ENCODE measurements at places on chromosomes 1 and 21. TPM values are rescaled to one million over a fixed set of nuclear protein-coding genes. Genes with fewer than 3 reads are reported as not detected.

- H3K36me3 ChIP-seq = no peaks in the 10 kb centered on the region
- no peaks in the 10 kb centered on the region for H3K4me1 ChIP-seq
- H3K27ac ChIP-seq = no peak overlapping the region
- no peak overlapping the region for H3K4me3 ChIP-seq
Observed at GRCh38 chr1:15043934-15044333, 109.6 kb upstream of the TMEM51 start.

Gene LCA5L
- 0.82 TPM for total RNA-seq

GRCh38 chr1:66917476-66917875 is 7.2 kb downstream of the DNAI4 start:
- no peak overlapping the region for H3K27ac ChIP-seq
- no peaks in the 10 kb centered on the region for H3K4me1 ChIP-seq
- no peaks in the 10 kb centered on the region for H3K36me3 ChIP-seq
- no peaks in the 10 kb centered on the region for H3K27me3 ChIP-seq

Gene TACSTD2
- total RNA-seq = 0.54 TPM

Gene SPATA17
- total RNA-seq = not detected
